ENCODE measurements at places on chromosomes 16 and 17.

GRCh38 chr17:76368545-76368944, 14.8 kb upstream of the PRPSAP1 start:
- no peak for DNase-seq

DNA sequence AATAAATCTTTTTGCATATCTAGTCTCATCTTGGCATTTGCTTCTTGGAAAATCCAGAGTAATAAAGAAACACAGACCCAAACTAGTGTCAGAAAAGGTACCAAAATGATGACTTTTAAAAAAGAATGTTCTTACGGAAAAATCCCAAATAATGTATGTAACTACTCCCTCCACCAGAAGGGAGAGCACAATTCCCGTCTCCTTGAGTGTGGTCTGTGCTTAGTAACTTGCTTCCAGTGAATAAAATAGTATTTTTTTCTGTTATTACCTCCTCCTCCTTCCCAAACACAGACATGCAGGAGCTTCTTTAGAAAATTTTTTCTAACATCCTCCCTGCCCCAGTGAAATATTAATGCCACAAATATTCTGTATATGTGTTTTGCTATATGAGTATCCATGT, 358.1 kb downstream of the ZFHX3 start:
- no peak for DNase-seq

DNA sequence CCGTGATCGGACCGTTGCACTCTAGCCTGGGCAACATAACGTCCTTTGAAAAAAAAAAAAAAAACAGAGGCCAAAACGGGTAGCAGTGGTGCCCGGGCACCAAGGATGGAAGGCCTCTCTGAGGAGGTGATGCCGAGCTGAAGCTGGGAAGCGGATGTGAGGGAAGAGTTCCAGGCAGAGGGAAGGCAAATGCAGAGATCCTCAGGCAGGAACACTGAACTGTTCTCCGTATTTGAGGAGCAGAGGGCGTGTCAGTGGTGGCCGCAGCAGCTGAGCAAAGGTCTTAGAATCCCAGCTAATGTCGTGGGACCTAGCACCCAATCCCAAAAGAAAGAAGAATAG, 656 bp upstream of the KCTD13 start:
- DNase-seq: peak; percentile 34

DNA sequence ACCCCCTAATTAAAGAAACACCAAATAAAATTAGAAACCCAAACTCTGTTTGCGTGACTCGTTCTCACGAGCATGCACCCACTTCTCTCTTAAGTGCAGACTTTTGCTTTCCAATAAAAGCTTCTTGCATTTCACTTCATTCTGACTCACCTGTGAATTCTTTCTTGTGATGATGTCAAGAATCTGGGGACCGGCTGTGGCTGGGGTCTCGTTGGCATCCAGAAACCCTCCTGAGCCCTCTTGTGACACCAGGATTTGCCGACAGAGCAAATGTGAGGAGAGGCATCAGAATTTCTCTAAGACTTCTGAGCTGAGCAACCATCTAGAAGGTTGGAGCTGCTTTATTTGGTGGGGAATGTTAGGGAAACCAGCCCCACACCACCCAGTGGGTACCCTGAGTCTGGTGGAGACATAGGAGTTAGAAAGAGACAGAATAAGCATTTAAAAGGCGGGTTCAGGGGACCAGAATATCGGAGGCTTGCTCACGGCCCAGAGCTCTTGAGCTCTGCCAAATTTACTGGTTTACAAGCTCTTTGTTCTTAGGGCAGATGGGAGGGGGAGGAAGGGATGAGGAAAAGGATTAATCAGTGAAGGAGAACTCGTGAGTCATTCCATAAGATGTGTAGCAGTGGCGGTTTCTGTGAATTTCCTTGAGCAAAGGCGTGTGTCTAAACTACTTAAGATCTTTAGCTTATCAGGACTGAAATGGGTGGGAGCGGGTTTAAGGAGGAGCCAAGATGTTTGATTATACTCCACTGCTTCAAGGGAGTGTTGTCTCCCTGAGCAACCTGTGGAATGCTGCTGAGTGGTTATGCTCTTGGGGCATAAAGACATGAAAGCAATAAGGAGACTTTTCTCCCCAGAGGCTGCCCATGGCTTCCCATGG, 24.2 kb upstream of the TMC5 start:
- no peak for DNase-seq

DNA sequence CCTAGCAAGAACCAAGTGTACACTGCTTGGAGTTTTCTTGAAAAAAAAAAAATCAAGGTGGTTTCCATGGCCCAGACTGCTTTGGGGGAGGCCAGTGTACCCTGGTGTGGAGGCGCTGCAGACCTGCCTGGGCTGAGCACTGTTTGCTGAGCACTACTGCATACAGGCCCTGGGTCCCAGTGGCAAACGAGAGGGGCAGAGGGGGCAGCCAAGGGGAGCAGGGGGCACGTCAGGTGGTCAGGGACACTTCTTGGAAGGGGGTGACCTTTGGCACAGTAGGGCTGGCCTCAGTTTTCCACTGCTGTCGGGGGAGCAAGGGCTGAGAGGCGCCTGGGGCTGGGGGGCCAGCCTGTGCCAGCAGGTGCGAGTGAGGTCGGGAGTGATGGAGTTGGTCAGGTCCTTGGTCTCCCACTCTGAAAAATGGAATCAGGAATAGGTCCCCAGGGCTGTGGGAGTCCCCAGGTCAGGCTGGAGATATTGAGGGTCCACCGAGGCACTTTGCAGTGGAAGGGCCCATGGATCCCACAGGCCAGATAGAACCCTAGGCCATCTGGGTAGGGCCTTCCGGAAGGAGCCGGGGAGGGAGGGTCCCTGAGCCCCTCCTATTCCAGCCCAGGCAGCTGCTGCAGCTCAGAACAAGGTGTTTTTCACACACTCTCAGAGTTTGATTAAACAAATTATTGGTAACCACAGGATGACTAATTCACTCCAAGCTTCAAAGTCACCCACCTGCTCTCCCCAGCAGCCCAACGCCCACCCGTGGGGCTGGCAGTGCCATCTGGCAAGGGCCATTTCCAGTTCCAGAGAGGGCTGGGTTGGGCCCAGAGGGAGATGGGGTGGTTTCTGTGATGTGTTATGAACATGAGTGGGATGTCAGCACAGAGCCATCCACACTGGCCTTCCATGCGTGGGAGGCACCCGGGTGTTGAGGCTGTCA, 3.5 kb downstream of the ZFPM1 start:
- DNase-seq: no peak

DNA sequence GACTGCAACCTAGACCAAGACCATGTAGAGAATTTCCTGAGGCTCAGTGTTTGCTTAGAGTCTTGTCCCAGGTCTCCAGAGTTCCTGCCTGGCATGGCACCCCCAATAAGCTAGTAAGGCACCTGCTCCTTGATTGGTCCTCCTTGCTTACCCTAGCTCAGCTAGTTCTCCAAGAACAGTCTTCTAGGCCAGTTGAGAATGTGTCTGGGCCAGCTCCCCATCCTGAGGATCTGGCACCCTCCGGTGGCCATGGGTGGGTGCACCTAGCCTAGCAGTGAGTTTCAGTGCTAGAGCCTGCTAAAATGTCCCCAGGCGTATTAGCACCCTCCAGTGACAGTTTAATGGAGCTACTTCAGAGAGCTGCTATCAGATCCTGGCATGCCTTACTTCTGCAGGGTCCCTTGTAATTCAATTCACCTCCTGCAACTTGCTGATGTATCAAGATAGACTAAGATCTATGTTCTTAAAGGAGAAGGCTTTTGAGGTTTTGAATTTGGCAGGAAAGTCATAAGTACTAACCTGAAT, 44.4 kb upstream of the MED13 start:
- DNase-seq: no peak

DNA sequence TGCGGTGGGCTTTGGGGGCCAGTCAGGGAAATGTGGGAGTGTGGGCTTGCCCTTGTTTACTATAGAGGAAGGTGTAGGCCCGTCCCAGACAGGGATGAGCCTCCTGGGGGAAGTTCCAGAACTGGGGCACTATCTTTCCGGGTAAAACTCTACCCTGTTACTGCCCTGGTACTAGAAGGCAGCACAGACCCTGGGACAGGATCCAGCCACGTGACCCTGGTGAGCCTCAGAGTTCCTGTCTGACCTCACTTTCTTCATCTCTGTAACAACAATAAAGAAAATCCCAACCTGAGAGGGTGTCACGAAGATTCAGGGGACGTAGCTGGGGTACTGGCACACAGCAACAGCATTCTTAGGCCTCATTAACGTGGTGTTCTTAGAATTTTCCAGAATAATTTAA, 239.6 kb upstream of the FOXF1 start:
- DNase-seq: no peak

Data from NCI-H774 (cell line).